ENCODE measurements at places on chromosomes 2 and 18.

GRCh38 chr18:42784632-42785031 is 330.9 kb downstream of the RIT2 start:
- no peak for DNase-seq

GRCh38 chr2:238428866-238429265 is 2.1 kb downstream of the ASB1 start:
- DNase-seq: no peak

- peak; percentile 99 for DNase-seq
Observed at GRCh38 chr18:11980494-11981191, 664 bp upstream of the IMPA2 start.

- DNase-seq: no peak
Observed at GRCh38 chr2:36871068-36871707, 95.1 kb downstream of the STRN start.

- no peak for DNase-seq
Observed at GRCh38 chr2:206937555-206937954, 1.8 kb upstream of the CPO start.

DNA sequence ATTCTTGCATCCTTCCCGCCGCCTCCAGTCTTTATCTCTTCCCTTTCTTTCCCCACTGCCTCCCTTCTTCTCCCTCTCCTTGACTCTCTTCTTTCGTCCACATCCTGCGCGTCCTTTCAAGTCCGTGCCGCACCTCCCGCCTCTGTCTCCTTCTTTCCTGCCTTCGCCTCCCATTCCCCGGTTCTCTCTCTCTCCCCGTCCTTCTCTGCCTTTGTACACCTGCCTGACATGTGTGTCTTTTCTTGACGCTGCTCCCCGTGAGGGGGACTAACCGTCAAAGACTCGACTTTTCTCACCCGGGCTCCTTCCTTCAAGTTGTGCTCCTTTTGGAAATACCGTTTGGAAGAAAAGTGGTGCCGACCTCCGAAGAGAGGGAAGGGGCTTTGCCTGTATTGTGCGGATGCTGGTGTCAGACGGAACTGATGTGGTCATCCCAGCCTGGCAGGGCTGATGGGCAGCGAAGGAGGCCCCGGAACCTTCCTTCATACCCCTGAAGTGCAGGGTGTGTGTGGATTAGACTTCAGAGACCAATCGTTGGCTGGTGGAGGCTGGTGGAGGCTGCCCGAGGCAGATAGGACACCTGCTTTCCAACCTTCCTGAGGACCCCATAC is 879 bp downstream of the TMEM178A start:
- peak; percentile 6 for DNase-seq

- no peak for DNase-seq
Observed at GRCh38 chr2:6930923-6931647, 13.9 kb downstream of the RNF144A start.

- DNase-seq: no peak
Observed at GRCh38 chr2:6864231-6864754, 1.4 kb downstream of the CMPK2 start.

DNA sequence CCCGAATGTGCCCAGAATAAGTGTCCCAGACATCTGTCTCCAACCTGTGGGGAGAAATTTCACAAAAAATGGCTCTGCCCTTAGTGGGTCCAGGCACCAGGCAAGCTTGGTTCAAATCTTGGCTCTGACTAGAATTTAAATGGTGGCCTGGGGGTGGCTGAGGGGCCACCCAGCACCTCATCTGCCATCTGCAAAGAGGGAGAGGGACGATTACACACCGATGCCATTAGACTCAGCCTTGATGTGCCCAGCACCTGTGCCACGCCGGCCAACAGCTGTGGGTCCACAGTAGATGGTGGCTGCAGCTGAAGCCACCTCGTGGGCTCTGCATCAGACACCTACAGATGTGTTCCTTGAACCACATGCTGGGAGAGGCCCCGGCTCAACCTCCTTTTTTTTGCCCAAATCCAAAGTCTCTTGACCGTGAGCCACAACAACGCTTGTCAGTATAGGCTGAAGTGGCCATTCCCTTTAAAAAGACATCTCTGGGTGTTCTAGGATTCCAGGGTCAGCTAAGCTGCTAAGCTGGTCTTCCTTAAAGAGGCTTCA is 222.0 kb upstream of the RAB6C start:
- no peak for DNase-seq
